ENCODE measurements at places on chromosomes 6 and 20.
A peak's percentile ranks its signal among the peaks of the same experiment; 100 is the strongest.

GRCh38 chr6:156164701-156165452, 612.3 kb upstream of the ARID1B start:
- DNase-seq, result no peak

GRCh38 chr6:110183292-110183885, 3.2 kb downstream of the CDC40 start:
- DNase-seq, result no peak

- no peak for DNase-seq
These were observed 83.5 kb downstream of the FOXO3 start for GRCh38 chr6:108644252-108644651.

DNA sequence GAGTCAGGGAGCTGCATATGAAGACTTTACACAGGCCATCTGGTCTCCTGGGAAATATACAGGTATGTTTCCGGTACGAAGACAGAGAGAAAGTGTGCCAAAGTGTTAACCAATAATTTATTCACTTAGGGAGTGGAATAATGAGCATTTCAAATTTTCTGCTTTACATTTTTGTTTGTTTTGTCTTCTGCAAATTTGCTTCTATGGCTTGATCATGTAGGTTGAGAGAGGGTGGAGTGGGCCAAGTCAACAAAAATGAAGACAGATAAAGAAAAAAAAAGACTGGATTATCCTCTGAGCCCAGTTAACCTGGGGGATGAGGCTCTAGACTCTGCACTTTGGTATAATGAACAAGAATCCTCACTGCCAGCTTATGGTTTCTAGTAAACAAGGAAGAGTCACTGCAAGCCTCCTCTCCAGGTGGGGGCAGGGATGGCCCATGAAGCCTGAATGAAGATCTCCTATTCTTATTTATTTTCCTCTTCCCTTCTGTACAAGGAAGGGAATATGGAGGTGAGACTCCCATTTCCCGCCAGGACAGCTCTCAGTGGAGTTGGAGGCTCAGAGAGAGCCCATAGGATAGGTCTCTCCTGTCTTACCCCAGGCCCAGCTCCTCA, 37.7 kb downstream of the KCNK17 start:
- DNase-seq, result no peak

- no peak for DNase-seq
These were observed 15.7 kb upstream of the TGM2 start for GRCh38 chr20:38180781-38181180.

- DNase-seq, result no peak
These were observed 170.3 kb upstream of the SOX4 start for GRCh38 chr6:21423106-21423854.

GRCh38 chr6:5667737-5668136, 339.0 kb downstream of the NRN1 start:
- DNase-seq, result peak; percentile 23

GRCh38 chr6:49336514-49337131, 126.4 kb downstream of the MMUT start:
- no peak for DNase-seq

GRCh38 chr6:13873288-13874190, 51.2 kb upstream of the RNF182 start:
- peak; percentile 69 for DNase-seq

DNA sequence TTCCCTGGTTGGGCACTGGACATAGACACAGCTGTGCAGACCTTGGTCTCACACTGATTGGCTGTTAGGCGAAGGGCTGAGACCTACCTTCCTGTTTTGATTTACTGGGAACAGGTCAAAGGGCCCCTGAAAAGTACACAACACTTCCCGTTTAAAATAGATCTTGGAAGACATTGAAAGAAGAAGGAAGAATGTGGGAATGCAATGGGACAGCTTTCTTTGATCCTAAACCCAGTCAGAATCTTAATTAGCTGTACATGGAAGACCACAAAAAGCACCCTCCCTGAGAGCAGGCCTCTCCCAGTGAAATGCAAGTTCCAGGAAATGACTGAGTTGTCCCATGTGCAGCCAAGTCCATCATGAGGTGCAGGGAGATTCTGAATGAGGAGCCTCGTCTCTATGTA, 83.6 kb upstream of the EXOC2 start:
- no peak for DNase-seq

DNA sequence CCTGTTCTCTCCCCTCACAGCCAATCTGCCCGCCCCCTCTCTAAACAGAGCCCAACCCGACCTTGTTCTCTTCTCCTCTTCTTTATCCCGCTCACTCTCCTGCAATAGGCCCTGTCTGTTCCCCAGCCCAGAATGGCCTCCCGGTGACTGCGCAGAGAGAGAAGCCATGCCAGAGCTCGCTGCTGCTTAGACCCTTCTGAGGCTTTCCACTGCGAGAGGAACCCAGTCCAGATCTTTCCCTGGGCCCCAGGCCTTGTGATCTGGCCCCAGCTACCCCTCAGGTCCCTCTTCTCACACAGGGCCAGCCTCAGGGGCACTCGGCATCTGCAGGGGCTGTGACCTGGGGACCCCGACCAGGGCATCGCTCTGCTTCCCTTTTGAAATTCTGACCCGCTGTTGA, 58.1 kb downstream of the TMEM242 start:
- DNase-seq, result no peak

- DNase-seq, result peak; percentile 78
These were observed 24.6 kb upstream of the GATA5 start for GRCh38 chr20:62500237-62500864.

DNA sequence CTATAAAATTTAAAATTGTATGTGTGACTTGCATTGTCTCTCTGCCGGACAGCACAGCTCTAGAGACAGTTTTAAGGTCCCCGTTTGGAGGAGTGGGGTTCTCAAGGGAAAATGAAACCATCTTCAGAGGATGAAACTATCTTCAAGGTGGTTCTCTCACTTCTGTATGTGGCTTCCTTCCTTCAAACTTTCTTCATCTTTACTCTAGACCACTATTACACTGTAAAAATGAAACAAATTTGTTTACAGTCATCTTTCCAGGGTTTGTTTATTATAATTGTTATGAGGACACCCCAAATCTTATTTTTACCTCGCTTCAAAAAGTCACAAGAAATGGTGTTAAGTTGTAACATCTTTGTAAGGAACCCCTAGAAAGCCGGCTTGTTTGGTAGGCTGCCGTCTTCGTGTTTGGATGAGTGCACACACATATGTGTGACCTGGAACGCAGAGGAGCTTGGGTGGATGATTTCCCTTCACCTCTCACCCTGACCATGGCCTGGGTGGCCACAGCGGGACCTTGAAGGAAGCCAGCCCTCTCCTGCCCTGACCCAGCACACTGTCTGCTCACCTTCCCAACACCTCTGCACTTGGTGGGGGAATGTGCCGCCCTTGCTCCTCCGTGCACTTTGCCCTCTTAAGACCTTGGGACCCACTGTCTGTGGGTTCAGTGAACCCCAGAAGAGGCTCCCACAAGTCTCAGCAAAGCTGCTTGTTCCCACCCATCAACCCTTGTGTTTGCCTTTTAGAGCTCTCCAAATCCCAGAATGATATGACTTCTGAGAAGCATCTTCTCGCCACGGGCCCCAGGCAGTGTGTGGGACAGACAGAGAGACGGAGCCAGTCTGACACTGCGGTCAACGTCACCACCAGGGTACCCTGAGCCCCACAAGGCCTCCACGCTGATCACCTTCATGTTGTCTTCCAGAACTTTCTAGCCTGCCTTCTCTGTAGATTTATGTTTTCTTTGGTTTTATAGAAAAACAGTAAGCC, 67.8 kb downstream of the SYTL3 start:
- DNase-seq, result peak; percentile 51

GRCh38 chr6:12318749-12319148, 28.6 kb downstream of the EDN1 start:
- DNase-seq, result no peak

DNA sequence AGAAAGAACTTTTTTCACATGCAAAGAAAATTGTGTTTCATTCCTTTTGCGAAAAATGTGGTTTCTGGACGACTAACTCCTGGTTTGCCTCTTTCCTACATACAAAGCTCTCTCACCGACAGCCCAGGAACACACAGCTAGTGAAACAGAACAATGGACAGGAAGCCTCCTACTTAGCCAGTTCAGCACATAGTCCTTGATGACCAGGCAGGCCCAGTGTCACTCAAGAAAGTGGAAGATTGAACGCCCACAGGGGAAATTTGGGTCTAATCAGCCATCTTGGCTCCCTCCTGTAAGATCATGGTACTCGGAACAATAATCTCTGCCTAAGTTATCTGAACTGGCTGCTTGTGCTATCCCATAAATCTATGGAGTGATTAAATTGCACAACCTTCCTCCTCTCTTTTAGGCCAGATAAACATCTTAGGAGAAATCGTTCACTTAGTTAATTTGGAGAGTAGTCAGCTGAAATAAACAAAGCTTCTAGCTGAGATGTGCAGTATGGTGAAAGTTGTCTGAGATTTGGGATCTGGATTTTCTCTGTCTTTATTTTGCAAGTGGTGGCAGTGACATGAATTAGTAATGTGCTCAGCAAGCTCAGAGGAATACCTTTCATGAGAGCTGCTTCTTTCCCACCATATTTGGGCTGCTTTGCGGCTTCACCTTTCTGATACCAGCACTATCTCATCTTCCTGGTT, 147.0 kb downstream of the MTFR2 start:
- DNase-seq, result no peak

GRCh38 chr6:69784595-69785377, 12.0 kb downstream of the LMBRD1 start:
- no peak for DNase-seq

DNA sequence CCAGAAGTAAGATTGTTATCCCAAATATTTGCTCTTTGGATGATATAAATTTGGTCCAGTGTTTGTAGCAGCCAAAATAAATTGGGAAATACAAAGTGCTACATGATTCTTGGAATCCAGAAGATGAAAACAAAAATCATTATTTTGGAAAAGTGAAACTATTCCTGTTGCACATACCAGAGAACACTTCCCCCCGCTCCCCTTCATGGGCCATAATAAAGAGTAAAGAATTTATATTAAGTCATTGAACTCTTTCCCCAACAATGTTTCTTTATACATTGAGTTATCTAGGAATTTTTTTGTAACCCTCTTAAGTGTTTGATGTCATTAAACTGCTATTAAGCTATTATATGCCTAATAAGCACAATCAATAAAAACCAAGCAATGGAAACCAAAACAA, 490.4 kb upstream of the HS3ST5 start:
- no peak for DNase-seq

DNA sequence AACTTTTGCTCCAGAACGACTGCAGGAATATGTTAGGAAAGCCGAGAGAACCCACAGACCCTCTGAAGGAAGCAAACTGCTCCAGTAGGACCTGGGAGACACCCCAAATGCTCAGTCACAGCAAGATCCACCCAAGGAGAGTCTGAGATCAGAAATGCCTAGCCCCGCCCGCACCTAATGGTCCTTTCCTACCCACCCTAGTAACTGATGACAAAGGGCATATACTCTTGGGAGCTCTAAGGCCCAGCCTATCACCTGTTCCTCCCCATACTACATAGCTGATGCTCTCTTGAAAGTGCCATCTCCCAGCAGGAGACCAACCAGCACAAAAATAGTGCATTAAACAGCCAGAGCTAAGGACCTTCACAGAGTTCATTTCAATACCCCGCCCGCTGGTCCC, 67.6 kb downstream of the CD2AP start:
- no peak for DNase-seq

DNA sequence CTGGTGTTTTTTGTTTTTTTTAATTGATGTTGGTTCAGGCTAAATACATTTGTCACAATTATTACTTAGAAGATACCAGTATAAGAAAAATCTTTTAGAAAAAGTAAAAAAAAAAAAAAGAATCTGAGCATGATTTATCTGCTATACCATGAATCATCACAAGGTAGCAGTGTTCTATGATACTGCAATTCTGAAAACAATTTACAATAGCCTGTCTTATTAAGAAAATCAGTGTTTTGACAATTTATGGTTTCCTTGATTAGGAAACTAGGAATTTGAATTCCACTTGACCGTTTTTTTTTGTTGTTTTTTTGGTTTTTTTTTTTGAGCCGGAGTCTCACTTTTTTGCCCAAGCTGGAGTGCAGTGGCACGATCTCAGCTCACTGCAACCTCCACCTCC, 9.3 kb upstream of the MAK start:
- DNase-seq, result no peak

- no peak for DNase-seq
These were observed 94.5 kb downstream of the RFPL4B start for GRCh38 chr6:112441607-112442006.

DNA sequence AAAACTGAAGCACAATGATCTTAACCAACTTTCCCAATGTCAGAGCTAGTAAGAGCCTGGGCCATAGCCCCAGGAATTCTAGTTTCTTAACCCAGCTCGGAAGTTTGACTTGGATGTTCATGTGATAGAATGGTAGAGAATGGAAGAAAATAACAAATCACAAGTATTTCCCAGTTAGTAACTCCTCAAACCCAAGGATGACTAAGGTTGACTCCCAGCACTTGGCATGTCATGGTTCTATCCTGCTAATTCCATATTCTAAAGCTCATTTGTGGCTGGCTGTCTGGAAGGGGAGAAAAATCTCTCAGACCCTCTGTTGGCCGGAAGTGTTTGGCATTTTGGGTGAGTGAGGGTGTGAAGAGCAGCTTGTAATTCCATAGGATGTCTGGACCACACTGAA, 248.7 kb downstream of the RFPL4B start:
- no peak for DNase-seq

DNA sequence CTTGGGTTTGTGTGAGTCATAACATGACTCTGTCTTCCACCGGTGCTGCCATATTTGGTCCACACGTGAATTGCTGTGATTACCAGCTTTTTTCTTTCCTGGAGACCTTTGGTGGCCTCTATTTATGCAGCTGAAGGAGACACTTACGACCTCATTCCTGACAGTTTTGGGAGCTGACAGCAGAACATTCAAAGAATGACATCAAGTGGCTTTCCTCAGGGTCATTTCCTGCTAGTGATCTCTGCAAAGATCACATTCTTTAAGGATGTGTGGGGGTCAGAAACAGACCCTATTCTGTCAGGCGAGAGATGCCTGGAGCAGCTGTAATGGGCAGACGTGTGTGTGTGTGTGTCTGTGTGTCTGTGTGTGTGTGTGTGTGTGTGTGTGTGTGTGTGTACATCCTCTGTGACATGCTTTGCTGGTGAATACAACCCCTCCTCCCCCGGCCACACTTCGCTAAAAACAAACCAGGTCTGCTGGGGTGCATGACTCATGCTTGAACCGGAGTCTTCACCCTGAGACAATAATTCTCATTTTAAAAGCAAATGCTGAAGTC, 115.6 kb downstream of the TMEM170B start:
- DNase-seq, result peak; percentile 7

DNA sequence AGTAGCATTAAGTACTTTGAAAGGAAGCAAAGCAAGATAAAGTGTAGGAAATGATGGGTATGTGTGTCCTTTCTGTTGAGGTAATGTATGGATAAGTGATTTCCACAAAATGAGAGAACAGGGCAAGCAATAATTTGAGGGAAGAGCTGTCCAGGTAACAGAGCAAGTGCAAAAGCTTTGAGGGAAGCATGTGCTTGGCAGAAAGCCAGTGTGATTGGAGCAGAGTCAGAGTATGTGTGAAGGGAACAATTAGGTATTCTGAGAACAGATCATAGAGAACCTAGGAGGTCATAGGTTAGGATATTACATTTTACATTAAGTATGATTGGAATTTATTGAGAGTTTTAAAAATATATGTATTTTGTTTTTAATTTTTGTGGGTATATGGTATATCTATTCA, 30.2 kb upstream of the MAN1A1 start:
- DNase-seq, result no peak
